Liver (tissue), 10 donors: ENCODE measurements at places on chromosomes 6 and 20. TPM values are rescaled to one million over a fixed set of nuclear protein-coding genes. Genes with fewer than 3 reads are reported as not detected.

The TSPYL4 gene
- 3.7 TPM for polyA plus RNA-seq

The OR2B6 gene
- polyA plus RNA-seq: not detected

The MOG gene
- not detected for polyA plus RNA-seq

The ARMH2 gene
- not detected for polyA plus RNA-seq

The LY86 gene
- 2.3 TPM for polyA plus RNA-seq

The EBF4 gene
- 4.0 TPM for polyA plus RNA-seq

The NMBR gene
- polyA plus RNA-seq: not detected

The OR2J3 gene
- polyA plus RNA-seq: not detected
